NK-92 treated with Interleukin-12 subunit alpha and Interleukin-12 subunit beta, amount 100 ng/mL, for 24 hours (cell line): ENCODE measurements at places on chromosomes 5 and 9.

DNA sequence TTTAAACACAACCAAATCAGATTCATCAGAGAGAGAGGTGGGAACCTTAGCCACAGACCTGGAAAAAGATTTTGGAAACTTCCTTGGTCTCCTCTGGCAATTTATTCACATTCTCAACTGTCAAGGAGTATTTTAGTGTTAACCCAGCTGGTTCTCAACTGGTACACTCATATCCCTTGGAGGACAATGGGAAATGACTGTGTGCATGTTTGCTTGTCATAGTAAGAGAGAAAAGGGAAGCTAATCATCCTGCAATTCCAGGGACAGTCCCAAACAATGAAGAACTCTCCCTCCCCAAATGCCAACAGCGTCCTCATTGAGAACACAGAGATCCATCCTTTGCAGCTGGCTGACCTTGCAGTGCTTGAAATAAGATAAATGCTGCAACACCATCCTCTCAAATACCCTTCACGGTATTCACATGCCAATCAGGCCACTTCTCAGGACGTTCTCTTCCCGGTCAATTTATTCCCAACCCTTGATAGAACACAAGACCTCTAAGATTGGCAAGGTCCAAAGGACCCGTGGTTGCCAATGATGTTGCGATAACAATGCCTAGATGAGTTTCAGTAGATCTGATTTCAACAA is 75.5 kb downstream of the EPB41L4B start:
- DNase-seq: no peak

DNA sequence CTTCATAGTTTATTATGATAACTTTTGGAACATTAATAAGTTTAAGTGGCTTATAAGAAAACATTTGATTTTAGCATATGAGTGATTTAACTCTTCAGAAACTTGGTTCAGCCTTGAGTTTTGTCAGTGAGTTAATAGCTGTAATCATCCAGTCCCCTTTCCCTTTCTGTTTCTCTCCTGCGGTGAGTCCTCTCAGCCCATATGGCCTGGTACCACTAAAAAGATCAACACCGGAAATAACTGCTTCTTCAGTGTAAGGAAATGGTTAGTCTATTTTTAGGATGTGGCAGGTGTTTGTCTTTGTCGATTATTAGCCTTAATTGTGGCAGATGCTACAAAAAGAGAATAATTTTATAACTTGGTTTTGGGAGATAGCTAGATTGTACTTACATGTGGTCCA is 120.2 kb upstream of the GRHPR start:
- no peak for DNase-seq

DNA sequence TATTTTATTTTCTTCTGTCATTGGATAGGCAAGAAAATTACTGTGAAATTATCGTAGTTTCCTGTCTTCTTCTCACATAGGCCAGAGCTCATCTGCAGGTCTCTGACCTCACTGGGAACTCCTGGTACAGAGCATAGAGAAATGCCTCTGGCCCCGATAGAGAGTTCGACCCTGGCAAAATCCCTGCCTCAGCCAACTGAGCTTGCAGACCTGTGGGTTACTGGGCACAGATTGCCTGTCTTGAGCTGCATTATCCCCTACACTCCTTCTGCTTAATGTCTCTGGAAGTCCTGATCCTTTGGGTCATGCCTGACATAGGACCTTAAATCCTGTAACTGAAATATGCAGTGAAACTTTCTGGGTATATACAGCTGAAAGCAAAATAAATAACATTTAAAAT is 439.3 kb upstream of the CTNND2 start:
- DNase-seq: no peak

DNA sequence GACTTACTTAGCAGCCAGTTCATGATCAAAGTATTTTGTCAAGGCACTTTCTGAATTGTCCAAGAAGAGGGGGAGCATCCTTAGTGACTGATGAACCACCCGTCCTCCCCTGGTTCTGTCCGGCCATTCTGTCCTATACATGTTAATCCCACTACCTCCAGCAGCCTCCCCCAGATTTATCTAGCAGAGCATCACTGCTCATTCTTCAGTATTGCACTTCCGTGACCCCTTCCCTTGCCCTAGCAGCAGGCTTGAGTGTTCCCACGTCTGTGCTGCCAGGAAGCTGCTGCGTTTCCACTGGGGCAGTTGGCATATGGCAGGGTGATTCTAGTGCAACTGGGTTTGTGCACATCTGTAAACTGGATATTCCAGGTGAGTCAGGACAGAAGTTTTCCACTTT is 4.5 kb downstream of the GLDC start:
- no peak for DNase-seq

DNA sequence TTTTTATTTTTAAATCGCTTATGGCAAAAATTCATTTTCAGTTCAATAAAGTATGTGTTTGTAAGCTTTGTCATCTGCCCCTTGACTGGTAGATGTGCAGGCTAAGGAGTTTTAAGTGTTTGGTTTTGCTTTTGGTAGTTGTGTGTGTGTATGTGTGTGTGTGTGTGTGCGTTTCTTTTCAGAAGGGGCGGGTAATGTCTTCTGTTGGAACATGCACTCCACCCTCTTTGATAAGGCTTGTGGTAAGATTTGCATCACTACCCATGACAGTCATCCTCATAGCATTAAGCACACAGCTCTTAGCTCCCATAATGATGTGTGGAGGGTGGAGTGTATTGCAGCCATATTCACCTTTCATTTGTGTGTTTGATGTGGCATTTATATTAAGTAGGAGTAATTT is 92.1 kb upstream of the FSD1L start:
- no peak for DNase-seq

DNA sequence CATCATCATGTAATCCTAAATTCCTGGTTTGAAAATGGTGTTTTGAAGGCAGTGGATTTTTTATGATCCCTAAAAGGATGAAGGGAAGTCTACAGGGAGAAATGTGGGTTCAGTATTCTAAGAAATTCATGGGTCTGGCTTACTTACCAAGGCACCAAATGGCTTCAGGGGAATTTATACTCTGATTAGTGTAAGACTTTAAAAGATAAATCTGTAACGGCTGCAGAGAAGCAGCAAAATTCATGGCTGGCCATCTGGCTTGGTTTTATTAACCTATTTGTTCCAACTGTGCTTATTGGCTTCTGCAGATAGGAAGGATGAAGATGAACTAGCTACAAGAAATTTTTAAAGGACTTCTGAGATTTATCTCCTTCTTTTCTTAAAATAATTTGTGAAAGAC is 222.8 kb downstream of the TENT4A start:
- DNase-seq: no peak

DNA sequence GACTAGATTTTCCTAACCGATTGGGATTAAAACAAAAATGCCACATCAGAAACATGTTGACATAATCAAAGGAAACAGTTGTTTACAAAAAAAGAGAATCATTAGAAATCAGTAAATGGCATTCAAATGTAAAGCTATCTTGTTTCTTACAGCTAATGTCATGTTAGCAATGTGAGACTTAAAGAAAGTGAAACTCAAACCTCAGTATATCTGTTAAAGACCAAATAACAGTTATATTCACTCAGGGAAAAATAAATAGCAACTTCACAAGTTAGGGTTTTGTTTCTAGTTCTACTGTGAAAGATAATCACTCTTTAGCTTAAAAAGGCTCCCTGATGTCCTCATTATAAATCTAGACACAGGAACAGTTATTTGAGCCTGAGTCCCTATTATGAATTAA is 189.3 kb upstream of the EFNA5 start:
- no peak for DNase-seq

GRCh38 chr9:126084696-126085095 is 241.9 kb upstream of the MVB12B start:
- no peak for DNase-seq

GRCh38 chr5:17713301-17713700 is 79.0 kb downstream of the TAF11L14 start:
- DNase-seq: no peak

DNA sequence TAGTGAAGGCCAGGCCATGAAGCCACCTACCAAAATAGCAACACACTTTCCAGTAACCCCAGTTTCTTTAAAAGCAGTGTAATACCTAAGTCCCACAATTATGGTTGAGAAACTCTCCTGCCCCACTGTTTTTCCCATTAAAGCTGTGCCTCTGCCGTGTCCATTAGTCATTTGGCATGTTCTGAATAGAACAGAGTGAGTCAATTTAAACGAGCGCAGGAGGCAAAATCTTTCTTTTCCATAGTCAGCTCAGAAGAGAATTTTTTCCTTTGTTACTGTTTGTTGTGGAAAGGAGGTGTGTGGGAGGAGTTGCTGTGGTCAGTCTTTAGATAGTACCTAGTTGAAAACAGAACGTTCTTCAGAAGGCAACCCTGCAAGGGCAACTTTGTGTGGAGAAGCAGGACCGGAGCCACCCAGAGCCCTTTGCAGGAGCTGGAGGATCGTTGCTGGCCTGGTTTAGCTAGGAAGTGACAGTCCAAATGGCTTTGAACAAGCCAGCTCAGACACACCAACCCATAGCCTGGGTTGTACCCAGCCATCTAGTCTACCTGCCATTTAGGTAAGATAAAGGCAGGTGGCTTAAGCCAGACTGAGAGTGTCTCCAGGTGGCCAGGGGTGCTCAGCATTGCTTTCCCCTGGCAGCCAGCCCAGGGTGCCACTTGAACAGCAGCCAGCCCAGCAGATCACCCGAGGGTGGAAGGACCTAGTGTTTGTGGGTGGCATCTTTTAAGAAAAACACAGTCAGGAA is 30.4 kb downstream of the GADD45G start:
- no peak for DNase-seq

GRCh38 chr5:180455872-180456271 is 38.3 kb upstream of the CNOT6 start:
- DNase-seq: no peak

DNA sequence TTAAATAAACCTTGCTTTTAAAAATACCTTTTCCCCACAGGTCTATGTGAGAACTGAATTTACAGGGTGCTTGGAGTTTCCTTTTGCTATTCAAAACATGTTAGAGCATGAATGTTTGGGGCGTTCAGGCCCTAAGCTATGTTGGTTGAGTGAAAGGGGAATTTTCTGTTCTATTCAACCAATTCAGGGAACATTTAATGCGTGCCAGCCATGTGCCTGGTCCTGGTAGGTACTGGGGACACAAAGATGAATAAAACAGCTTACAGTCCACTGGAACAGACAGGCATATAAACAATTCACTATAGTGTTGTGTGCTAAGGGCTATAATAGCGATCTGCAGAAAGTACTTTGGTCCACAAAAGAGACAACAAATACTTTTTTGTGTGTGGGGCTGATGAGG is 108.5 kb downstream of the ZSWIM6 start:
- DNase-seq: no peak

DNA sequence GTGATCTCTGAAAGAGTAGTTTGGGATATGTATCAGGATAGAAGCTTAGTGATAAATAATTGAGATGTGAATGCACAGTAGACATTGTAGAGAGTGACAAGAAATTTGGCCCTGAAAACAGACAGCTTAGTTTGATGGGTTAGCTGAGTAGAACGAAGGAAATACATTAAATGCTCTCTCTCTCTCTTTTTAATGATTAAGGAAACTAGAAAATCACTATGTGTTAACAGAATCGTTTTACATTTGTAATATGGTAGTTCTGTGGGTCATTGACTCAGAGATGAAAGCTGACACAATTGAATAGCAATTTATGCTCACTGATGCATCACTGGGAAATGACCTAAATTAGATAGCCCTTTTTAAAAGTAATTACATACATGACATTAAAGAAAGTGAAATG is 739.8 kb upstream of the PTPRD start:
- no peak for DNase-seq

- DNase-seq: no peak
Observed at GRCh38 chr5:109553846-109554245, 135.9 kb upstream of the MAN2A1 start.

DNA sequence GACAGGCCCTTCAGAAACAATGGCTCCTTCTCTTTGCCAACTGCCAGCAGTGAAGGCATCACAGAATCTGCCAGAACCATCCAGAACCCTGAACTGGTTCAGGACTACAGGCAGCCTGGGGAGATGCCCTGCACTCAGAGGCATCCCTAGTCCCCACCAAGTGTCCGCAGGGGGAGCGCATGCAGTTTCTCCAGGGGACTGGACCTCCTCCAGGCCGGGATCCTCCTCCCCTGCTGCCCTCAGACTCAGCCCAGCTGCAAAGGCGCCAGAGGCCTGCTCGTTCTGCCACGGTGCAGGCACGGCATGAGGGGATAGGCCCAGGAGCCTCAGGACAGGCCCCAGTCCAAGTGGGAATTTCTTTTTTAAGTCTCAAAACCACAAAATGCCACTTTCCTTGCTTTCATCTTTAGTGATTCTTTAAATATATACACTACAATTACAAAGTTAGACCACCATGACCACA is 72.0 kb downstream of the SEMA4D start:
- no peak for DNase-seq

DNA sequence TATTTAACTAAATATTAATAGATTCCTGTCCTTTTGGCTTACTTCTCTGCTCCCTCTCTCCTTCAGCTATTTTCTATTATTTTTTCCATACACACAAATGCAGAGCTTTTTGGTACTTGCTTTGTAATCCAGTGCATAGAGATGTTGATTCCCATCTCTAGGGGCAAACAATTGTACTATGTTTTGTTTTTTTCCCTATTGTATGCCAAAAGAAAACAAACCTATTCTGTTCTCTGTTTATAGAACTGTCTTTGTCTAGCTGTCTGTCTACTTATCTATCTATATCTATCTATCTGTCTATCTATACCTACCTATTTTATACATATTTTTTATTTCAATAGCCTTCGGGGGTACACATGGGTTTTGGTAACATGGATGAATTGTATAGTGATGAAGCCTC is 121.6 kb upstream of the LIFR start:
- DNase-seq: no peak

DNA sequence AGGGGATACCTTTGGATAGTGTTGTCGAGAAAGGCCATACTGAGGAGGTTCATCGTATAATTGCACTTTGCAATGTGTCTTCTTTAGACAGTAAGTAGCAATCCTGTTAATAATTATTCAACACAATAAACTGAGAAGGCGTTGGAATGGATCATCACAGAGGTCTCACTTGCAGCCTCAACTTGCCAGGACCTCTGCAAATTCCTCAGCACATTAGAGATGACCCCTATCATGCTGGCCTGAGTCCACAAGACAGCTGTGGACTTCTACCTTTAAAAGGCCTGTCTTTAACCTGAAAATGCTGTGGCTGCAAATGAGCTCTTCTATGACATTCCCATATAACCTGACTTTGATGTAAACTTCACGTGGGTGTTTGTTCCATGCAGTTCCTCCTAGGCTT is 14.1 kb downstream of the SH3TC2 start:
- DNase-seq: no peak

GRCh38 chr9:31629292-31629691 is 755.2 kb upstream of the ACO1 start:
- no peak for DNase-seq

DNA sequence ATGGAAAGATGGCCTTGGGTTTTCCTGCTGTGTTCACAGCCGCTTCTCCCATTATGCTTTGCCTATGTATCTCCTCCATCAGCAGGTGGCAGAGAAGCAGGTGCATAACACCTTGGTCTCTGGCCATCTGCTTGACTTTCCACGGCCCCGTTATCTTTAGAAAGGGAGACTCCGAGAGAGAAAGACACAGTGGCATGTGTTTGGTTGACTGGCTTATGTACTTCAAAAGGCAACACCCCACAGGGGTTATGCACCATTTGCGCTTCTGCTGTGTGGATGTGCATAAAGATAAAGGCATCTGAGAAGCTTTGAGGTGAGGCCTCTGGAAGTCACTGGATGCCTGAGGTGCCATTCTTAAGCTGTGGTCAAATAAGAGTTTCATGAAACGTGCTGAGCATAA is 138.4 kb downstream of the EGFLAM start:
- DNase-seq: no peak
